Retinal pigment epithelial cell (primary cell): ENCODE measurements at places on chromosomes 12 and 14.

DNA sequence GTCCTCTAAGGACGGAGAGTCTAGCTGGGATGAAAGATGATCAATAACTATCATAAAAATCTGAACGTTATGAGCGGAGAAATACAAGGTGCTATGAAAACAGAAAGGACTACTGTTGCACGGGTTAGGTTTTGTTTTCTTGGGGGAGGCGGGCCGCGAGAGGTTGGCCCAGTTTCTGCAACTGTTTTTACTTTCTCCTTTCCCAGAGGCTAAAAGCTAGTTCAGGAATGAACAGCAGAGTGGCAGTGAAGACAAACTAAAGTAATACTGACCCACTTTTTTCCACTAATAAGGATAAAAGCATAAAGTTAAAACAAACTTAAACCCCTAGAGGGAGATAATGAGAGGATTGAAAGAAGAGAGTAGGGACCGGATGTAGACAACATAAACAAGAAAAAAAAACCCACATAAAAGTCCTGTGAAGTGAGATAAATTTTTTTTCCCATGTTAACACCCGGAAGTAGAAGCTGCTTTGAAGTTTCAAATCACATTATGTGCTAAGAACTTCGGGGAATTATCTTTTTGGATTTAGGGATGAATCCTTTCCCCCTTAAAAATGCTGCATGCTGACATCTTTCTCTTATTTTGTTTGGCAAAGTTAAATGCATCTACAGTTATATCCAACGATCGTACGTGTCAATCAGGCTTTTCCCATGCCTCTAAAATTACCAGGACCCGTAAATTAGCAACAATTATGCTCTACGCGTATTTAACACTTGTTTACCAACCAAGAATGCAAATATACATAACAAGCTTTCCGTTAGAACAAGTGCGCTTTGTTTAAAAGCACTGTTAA is 1.0 kb upstream of the CDK17 start:
- no peak for DNase-seq

DNA sequence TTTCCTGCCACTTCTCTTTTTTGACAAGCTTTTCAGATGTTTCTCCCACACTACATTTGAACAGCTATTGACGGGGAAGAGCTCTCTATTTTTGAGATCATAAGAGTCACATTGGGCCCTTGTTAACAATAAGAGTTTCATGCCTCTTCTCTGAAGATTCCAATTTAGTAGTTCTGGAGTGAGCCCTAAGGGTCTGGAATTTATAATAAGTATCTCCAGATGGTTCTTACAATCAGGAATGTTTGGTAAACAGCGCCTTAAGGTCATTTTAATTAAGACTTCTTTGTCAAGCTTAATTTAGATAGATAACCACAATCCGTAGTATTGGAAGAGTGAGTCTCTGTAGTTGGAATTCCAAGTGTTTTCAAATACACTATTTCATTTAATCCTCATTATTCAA is 60.6 kb upstream of the HECTD1 start:
- no peak for DNase-seq

DNA sequence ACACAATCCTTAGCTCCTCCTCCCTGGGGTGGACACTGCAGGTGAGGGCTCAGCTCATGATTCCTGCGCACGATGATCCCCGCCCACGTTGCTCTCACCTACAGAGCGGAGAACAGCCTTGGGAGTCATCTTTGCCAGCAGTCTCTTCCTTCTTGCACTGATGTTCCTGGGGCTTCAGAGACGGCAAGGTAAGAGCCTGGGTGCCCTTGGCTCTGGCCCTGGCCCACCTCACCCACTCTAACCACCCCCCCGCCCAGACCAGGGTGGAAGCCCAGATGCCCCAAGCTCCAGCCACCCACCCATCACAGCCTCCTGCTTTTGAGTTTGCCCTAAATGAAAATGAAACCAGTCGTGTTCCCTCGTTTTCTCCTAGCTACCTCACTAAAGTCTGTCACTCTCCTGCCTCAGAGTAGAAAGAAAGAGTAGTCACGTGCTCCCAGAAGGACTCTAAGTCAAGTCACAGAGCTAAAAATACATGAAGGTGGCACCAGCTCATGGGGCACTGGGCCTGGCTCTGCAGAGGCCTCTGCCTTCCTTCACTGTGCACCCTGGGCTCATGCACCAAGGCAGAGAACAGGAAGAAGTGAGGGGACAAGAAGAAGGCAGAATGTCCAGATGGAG is 9.0 kb downstream of the TAPBPL start:
- DNase-seq: no peak

GRCh38 chr12:66860752-66861750 is 182.2 kb upstream of the GRIP1 start:
- no peak for DNase-seq

- DNase-seq: no peak
Measured at GRCh38 chr12:69544087-69544486, 41.2 kb upstream of the CCT2 start.

DNA sequence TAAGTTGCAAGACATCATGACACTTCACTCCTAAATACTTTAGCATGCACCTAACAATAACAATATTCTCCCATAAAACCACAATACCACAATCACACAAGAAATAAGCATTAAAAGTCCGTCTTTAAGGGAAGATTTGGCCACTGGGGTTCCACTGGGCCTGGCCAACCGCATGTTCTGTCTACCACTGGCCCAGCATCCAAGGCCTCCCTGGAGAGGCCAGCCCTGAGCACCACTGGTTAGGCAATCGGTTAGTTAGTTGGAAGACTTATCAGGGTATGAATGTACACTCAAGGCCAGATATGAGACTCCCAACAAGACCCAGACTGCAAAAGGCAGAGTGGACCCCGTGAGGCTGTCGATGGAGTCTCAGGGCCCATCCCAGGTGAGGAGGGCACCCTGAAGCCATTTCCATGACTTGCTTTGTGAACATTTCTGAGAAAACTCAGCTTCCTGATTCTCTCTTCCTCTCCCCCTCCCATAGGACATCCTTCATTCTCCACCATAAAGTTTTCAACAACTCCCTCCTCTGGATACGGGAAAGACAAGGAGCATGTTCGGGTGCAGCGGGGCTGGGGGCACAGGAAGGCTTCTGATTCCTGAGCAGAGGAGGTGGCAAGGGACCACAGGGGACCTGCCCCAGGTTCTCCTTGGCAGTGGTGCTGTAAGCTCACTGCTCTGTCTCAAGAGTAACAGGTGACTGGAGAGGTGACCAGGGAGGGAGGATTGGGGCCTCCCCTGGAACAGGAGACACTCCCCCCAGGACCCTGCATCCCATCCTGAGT is 5.9 kb downstream of the PXN start:
- DNase-seq: no peak
